ENCODE measurements at places on chromosomes 12 and 14.

- ATAC-seq = peak; percentile 62
Observed at GRCh38 chr12:89160716-89161123, 191.6 kb downstream of the DUSP6 start.

- no peak for ATAC-seq
Observed at GRCh38 chr12:29921307-29921706, 137.6 kb upstream of the TMTC1 start.

GRCh38 chr12:14111230-14111865 is 129.9 kb upstream of the GRIN2B start:
- no peak for ATAC-seq

- ATAC-seq = no peak
Observed at GRCh38 chr12:58233886-58234285, 292.5 kb downstream of the ATP23 start.

DNA sequence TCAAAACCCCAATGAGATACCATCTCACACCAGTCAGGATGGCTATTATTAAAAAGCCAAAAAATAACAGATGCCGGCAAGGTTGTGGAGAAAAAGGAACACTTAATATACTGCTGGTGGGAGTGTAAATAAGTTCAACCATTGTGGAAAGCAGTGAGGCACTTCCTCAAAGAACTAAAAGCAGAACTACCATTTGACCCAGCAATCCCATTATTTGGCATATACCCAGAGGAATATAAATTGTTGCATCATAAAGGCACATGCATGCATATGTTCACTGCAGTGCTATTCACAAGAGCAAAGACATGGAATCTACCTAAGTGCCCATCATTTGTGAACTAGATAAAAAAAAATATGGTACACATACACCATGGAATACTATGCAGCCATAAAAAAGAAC is 59.9 kb downstream of the MGST1 start:
- no peak for ATAC-seq

DNA sequence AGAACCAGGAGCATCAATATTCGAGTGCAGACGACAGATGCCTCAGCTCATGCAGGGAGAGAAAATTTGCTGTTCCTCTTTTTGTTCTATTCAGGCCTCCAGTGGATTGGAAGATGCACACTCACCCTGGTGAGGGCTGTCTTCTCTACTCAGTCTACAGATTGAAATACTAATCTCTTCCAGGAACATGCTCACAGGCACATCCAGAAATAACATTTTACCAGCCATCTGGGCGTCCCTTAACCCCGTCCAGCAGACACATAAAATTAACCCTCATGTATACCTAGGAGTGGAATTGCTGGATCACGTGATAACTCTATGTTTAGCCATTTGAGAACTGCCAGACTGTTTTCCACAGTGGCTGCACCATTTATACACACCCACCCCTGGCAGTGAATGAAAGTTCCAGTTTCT is 4.5 kb upstream of the OAS2 start:
- no peak for ATAC-seq

- no peak for ATAC-seq
Observed at GRCh38 chr12:42278128-42278510, 40.1 kb upstream of the YAF2 start.

- ATAC-seq = peak; percentile 74
Observed at GRCh38 chr12:54431911-54432814, 13.1 kb upstream of the ITGA5 start.

- ATAC-seq = no peak
Observed at GRCh38 chr12:114414866-114415524, 9.1 kb upstream of the TBX5 start.

DNA sequence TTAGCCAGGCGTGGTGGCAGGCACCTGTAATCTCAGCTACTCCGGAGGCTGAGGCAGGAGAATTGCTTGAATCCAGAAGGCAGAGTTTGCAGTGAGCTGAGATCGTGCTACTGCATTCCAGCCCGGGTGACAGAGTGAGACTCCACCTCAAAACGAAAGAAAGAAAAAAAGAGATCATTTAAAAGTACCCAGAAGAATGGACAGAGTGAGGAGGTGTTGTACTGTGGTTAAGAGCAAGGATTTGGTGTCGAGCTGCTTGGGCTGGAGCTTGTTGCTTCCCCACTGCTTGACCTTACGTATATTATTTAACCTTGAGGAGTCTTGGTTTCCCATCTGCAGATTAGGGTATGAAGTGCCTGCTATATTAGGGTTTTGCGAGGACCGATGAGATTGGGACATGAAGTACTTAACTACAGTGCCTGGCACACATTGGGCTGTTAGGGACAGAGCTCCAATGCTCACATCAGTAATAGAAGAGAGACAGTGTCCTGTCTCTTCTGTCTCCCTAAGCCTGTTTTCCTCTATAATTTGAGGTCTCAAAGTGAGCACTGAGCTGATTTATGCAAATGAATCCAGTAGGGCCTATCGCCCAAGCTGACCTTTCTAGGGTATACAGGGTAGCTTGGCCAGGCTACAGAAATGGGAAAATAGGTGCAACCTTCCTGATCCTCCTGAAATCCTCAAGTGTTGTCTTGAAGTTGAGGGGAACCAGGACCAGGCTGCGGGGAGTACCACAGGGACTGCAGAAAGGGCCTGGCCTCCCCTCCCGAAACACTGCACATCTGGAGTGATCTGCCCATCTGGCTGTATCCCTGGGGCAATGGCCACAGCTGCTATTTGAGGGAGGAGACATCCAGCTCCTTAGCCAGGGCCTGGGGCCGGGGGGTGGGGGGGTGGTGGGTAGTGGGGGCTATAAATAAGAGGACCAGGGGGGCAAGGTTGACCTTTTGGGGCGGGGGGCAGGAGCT is 8.6 kb upstream of the HDAC7 start:
- no peak for ATAC-seq

DNA sequence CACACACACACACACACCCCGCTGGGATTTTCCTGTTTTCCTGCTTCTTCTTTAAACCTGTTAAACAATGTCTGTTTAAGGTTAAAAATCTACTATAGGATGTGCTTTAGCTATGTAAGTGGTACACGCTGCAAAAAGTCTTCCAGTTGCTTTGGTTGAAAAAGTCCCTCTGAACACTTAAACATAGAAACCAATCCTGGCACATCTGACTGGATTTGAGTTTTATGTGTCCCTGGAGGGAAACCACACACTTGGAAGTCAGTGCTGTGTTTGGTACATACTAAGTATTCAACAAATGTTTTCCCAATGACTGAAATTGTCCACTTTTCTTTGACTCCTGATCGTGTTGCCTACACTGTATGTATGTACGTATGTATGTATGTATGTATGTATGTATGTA is 22.0 kb downstream of the CFL2 start:
- no peak for ATAC-seq

DNA sequence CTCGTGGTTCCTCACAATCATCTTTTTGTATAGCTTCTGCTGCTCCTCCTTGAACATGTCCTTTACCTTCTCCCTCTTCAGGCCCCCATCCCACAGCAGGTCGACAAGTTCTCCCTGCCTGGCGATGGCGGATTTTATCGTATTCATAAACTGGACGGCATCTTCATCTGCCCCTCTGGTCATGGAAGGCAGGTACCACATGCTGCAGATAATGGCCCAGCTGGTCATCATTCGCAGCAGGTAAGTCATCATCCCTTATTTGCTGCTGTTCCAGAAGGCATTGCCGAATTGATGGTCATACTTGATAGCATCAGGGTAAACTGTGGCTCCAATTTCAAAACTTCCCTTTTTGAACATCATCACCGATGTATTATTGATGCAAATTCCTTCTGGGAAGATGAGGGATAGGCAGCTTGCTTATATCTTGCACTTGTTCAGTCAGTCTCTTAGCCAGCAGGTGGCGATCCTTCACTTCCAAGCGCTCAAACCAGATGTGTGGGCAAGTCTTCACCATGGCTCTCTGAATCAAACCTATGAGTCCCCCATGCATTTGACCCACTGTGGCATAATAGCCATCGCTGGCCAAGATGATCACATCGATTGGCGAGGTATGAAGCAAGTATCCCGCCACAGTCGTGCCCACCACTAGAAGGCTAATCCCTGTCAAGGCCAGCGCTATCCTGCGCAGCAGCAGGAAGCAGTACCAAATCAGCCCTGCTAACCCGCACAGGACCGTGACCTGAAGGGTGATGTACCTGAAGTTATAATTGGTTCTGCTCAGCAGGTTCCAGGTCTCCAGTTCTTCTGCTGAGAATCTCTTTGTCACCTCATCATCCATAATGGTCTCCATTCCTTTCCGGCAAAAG is 381.5 kb upstream of the STXBP6 start:
- no peak for ATAC-seq

DNA sequence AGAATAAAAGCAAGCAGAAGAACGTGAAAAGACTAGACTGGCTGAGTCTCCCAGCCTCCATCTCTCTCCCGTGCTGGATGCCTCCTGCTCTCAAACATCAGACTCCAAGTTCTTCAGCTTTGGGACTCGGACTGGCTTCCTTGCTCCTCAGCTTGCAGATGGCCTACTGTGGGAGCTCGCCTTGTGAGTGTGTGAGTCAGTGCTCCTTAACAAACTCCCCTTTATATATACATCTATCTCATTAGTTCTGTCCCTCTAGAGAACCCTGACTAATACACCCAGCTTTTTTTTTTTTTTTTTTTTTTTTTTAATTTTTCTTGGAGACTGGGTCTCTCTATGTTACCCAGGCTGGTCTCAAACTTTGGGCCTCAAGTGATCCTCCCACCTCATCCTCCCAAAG is 46.9 kb downstream of the ACTN1 start:
- no peak for ATAC-seq

- ATAC-seq = no peak
Observed at GRCh38 chr14:97428808-97429440, 631.7 kb downstream of the VRK1 start.

DNA sequence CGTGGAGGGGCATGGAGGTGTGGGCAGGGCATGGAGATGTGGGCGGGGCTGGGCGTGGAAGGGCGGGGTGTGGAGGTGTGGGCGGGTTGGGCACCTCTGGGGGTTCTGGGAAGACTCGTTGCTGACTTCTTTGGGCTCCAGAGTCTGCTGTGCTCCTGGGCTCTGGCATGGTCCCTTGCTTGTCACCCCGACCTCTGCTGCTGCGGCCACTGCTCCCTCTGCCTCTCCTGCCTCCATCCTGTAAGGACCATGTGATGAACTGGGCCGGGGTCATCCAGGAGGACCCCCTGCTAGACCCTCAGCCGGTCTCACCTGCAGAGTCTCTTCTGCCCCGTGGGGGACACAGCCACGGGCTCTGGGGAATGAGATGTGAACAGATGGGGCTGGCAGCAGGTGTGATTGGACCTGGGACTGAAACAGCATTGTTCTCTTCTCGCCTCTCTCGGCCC is 15.3 kb downstream of the NOC4L start:
- no peak for ATAC-seq

GRCh38 chr12:101040936-101041335 is 169.1 kb downstream of the SLC5A8 start:
- ATAC-seq = no peak

DNA sequence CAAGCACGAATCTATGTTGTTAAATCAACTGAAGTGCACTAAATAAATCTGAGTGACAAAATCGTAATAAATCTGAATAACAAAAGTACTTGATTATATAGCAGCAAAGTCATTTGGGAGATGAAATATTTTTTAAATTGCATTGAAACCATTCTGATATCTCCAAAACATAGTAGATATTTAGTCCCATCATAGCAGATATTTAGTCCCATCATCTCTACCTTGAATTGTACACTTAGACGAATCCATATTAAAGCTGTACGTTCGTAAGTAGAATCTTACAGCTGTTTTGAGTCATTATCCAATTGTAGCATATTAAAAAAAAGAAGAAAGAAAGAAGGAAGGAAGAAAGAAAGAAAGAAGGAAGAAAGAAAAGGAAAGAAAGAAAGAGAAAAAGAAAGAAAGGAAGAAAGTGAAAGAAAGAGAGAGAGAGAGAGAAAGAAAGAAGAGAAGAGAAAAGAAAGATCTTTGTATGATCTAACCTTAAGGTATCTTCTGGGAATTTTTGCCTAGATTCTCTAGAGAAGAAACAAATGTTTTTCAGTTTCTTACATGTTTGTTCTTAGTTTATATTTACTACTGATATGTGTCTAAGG is 2.6 kb downstream of the DCN start:
- no peak for ATAC-seq

- no peak for ATAC-seq
Observed at GRCh38 chr14:53034688-53035230, 83.9 kb upstream of the FERMT2 start.

DNA sequence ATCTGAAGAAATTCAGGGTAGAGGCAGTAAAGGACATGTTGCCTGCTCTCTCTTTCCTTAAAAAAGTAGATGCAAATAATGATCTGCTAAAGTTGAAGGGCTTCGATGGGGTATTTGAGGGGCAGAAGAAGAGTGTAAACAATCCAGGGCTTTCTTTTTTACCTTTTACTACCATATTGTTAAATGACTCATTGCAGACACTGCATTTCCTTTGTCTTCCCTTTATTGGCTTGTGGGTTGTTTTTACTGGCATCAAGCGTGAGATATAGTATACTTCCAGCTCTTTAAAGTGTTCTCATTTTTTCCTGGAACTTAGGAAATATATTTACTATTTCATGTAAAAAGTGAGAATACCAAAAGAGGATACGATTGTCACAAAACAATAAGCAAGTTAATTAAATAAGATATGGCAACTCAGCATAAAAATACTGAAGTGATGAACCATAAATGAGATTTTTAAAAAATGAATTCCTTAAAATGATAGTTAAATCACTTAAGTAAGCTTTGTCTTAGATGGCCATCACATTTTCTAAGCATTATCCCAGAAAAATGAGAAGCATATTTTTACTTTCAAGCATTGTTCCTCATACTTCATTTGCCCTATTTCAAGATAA is 72.3 kb upstream of the KRAS start:
- ATAC-seq = peak; percentile 20

DNA sequence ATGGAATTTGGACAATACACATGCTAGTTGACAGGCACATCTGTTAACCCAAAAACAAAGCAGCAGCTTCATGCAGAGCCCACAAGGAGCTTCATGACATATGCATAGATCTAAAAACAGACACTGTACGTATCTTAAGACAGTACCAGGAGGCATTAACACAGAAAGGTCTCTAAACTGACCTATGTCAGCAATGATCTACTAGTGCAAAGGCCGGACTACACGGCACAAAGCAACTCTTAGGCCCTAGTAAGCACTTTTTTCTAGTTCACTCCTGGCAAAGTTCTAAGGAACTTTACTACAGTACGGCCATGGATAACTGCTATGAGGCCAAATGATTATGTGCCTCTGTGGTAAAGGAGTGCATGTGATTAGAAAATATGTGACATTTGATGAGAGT is 8.4 kb upstream of the KANSL2 start:
- ATAC-seq = no peak

DNA sequence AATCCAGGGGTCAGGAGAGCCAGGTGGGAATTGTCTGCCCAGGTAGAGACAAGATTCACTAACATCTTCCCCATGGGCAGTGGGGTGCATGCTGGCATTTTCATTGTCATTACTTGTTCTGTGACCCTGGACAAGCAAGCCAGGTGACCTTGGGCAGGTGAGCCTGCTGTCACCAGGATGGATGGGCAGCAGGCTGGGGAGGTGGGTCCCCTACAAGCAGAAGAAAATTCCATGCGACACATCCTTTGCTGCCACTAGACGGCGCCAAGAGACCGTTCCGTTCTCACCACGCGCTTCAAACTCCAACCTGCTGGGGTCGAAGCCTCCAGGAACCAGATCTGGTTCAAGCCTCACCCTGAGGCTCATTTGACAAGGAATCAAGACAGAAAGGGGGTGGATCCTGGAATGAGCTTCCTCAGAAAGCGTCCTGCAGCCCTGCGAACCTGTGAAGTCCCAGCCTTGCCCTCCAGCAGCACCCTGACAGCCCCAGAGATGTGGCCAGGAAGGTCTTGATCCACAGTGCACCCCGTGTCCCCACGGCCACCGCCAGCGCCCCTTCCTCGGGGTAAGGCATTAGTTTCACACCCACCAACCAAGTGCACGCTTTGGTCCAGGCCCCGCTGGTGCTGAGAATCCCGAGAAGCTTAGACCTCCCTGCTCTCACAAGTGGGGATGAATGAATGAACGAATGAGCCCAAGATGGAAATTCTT is 3.2 kb upstream of the DYNC1H1 start:
- peak; percentile 13 for ATAC-seq

Measured in activated T-helper 17 cell treated with anti-CD3 and anti-CD28 coated beads, Interleukin-2, amount 50 U/mL, for 72 hours (primary cell).